T-cell (primary cell): ENCODE measurements at places on chromosomes 5 and 9.

DNA sequence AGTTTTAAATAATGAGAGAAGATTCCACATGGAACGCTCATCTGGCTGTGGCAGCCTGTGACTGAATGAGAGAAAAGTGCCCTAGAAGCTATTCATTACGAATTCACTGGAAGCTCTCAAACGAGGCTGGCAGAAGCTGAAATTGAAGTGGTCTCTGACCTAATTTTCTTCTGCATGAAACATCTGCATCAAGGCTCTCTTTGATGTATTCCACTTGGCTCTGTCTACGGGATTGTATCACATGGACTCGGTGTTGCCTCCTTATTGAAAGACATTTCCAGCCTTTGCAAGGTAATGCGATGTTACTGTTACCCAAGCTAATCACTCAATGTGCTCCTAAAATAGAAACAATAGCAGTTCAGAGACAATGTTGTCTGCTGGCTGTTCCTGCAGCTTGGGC, 246.9 kb upstream of the ZNF462 start:
- DNase-seq, result no peak

GRCh38 chr5:1111241-1111726, 579 bp downstream of the SLC12A7 start:
- DNase-seq, result no peak

- no peak for DNase-seq
Measured at GRCh38 chr5:150522504-150523414, 14.8 kb downstream of the NDST1 start.

- no peak for DNase-seq
Measured at GRCh38 chr9:30280229-30280900, 2104.1 kb upstream of the ACO1 start.

DNA sequence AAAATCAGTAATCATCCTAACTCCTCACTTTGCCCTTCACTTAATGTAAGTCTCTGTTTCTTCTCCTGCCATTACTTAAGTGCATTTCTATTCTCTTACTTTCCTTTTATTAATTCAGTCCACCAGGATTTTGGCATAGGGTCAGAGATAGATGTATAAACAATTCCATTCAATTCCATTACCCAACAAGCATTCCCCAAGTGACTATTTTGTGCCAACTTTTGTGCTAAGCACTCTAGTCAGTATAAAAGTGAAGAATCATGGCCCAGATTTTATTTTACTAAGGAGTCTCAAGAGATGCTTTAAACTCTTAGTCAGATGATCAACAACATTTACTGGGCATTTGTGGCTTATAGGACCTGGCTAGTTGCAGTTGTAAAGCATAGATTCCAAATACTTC, 159.3 kb downstream of the DMAC1 start:
- no peak for DNase-seq

DNA sequence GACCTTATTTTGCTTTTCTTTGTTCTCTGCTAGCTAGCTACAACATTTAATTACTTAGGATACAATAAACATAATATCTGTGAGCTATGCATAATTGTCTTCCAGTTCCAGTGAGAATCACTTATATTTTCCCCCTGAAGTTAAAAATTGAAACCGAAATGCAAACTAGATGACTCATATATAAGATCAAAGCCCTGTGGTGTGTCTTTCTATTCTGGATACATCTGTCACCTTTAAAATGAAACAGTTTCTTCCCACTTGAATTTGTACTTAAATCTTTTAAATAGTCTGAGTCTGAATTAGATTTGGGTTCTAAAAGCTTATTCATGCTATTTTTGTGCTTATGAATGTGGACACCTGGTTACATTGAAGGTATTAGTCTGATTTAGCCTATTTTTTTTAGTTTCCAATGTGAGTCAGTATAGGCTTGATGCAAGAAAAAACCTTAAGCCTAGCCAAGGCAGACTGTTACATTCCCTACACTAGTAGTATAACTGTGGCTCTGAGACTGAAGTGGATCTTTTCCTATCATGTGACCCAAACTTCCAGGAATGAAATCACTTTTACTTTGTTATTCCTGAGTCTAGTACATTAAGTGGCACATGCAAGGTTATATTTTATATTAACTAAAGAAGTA, 703.5 kb upstream of the RGMB start:
- DNase-seq, result no peak

GRCh38 chr9:88905506-88905905, 85.8 kb upstream of the S1PR3 start:
- DNase-seq, result no peak

DNA sequence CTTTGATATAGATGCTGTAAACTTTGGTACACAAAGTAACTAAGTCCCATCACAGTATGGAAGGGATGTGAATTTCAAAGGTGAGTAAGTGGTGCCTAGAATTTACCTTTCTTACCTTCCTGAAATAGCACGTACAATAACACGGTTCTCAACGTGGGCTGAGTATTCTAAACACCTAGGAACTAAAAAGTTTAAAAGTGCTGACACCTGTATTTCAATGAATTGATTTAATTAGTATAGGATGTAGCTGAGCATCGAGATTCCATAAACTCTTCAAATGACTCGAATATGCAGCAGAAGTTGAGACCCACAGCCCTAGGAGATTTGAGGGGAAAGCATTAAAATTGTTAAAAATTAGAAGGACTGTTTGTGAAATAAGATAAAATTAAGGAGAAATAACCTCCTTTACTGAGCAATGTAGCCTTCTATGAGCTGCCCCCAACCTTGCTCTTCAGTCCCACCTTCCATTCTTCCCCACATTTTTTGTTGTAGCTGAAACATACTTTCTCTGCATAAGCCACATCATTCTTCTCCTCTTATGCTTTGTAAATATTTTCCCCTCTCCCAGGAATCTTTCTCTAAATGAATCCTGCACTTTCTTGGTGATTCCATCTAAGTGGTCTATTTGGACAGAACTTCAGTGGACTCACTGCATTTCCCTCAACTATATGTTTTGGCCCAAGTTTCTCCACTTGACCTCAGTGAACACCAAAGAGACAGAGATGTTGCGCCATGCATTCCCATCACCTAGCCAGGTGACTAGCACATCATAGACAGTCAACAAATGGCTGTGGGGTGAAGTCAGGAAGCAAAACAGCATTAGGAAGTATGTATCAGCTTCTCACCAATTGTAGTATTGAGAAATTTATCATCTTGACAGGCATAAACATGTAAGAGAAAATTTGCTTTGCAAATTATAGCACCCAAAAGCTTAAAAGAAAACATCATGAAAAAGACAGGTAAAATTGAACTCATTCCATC, 156.5 kb upstream of the TAS2R1 start:
- DNase-seq, result no peak

DNA sequence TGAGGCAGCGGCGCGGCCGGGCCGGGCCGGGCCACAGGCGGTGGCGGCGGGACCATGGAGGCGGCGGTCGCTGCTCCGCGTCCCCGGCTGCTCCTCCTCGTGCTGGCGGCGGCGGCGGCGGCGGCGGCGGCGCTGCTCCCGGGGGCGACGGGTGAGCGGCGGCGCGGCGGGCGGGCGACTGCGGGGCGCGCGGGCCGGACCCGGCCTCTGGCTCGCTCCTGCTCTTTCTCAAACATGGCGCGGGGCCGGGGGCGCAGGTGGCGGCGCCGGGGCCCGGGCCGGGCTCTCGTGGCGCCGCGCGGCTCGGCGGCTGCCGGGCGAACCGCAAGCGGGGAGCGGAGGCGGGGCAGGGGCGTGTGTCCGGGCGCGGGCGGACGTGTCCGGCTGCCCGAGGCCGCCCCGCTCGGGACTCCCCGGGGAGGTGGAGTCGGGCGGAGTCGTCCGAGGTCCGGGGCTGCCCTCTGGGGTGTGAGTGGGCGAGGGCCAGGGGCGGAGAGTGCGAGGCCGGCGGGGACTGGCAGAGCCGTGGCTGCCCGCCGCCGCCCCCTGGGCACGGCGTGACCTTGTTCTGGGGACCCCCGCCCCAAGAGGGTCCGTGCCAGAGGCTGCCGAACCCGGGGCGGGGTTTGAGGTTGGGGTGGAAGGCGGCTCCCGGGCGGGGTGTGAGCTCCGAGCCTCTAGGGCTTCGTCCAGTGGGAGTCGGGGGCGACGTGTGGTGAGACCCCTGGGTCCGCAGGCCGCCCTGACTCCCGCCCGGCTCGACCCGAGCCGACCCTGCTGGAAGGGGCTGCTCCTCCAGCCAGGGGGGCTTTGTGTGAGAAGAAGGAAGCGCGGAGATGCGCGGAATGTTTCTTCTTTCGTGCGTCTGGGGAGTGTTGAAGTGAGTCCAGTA, 485 bp downstream of the TGFBR1 start:
- peak; percentile 12 for DNase-seq

- no peak for DNase-seq
Measured at GRCh38 chr9:77495834-77496671, 152.1 kb downstream of the GNA14 start.

DNA sequence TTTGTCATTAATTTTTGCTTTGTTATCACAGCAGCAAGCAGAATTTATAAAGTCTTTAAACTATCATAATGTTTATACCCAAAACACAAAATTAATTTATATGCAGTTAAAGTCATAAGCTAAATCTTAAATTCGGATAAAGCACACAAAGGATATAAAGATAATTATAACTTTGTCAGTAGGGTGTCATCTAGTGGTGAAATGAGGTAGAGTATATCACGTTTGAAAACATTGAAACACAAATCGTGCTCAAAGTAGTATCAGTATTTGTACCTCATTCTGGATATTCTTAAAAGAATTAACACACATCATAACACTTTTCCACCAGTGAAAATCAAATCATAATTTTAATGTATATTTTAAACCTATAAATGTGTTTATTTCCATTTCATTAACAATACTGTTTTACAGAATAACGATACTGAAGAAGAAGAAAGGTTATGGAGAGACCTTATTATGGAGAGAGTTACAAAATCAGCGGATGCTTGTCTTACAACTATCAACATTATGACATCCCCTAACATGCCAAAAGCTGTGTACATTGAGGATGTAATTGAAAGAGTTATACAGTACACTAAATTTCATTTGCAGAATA, 129.5 kb downstream of the NIPBL start:
- no peak for DNase-seq

- DNase-seq, result no peak
Measured at GRCh38 chr5:176692326-176692725, 45.0 kb downstream of the TSPAN17 start.

GRCh38 chr9:134442486-134443173, 116.4 kb downstream of the RXRA start:
- DNase-seq, result no peak

- no peak for DNase-seq
Measured at GRCh38 chr9:72864327-72864726, 88.5 kb downstream of the ALDH1A1 start.

- DNase-seq, result no peak
Measured at GRCh38 chr5:158752656-158752973, 347.1 kb downstream of the EBF1 start.

GRCh38 chr9:10614196-10614800, 1.5 kb upstream of the PTPRD start:
- no peak for DNase-seq

- no peak for DNase-seq
Measured at GRCh38 chr9:123157221-123157620, 111.2 kb downstream of the STRBP start.

GRCh38 chr9:114987116-114987515, 56.7 kb upstream of the TNFSF8 start:
- no peak for DNase-seq

DNA sequence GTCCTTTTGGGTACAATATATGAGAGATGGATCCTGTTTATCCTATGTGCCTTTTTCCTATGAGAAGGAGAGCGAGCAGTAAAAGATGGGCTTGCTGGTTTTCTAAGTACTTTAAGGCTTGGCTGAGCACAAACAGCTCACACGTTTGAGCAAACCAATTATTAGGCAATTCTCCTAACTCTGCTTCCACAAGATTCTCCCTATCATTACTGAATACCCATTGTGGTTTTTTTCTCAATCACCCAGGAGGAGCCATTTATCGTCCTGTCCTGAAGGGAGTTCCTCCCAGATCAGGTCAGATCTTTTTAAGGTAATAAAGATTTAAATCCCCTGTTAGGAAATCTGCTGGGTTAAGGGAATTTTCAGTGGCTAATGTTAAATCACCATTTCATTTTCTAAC, 19.4 kb upstream of the C1QTNF3 start:
- DNase-seq, result no peak

- no peak for DNase-seq
Measured at GRCh38 chr5:36777105-36777757, 99.3 kb upstream of the NIPBL start.

- no peak for DNase-seq
Measured at GRCh38 chr5:10699987-10700386, 61.0 kb downstream of the DAP start.

GRCh38 chr5:143128412-143129071, 274.9 kb downstream of the NR3C1 start:
- no peak for DNase-seq

GRCh38 chr5:65989158-65989557, 62.8 kb downstream of the ERBIN start:
- DNase-seq, result no peak

DNA sequence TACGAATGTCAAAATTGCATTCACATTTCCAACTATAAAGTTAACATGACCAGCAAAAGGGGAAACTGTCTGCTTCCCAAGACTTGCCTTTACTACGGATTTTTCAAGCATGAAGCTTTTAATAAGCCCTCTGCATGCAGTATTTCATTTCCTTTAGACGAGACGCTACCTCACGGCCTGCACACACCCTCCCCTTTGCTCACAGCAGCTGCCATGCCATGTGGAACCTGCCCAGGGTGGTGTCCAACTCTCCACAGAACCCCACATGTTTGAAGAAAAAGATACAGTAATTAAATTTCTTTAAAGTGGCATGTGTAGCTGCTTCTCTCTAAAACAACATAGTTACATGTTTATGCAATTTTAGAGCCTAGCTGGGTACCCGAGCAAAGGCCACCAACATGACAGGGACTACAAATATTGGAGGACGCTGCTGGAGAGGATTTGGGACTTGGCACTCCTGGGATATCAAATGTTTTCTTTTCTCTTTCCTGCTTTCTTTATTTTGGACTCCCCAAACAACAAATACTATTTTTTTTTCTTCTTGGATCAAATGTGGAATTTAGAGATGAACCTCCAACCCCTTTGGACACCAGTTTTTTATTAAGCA, 256.9 kb upstream of the PCSK5 start:
- no peak for DNase-seq

DNA sequence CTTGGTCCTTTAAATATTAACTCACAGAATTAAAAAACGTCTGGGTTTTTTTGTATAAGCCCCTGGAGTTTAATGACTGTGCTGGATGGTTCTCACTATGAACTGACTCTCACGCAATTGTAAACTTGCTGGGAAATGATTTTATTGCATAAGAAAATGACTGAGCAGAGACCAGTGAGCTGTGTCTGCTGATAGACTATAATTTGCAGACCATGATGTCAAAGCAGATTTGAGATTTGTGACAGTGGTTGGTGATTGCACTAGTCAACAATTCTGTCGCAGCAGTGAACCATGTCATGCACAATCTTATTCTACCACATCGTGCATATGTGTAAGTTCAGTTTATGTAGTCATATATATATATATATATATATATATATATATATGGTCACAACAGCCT, 85.7 kb upstream of the C9orf72 start:
- DNase-seq, result no peak

DNA sequence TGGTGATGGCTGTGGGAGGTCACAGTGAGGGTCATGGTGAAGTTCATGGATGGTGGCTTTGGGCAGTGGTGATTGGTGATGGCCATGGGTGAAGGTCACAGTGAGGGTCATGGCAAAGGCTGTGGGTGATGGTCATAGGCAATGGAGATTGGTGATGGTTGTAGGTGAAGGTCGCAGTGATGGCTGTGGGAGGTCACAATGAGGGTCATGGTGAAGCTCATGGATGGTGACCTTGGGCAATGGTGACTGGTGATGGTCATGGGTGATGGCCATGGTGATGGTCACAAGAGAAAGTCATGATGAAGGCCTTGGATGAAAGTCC, 115.6 kb upstream of the IRX4 start:
- DNase-seq, result no peak

GRCh38 chr9:92328225-92328624, 2.5 kb downstream of the CENPP start:
- no peak for DNase-seq

- no peak for DNase-seq
Measured at GRCh38 chr5:141515141-141515540, 26.3 kb downstream of the PCDHGC5 start.
